Skin of body (tissue), 3 donors: ENCODE measurements at places on chromosomes 11 and 22. TPM values are rescaled to one million over a fixed set of nuclear protein-coding genes. Genes with fewer than 3 reads are reported as not detected.

GRCh38 chr11:7520011-7520942, 6.5 kb downstream of the PPFIBP2 start:
- no peak for DNase-seq

The MYBPC3 gene
- 0.30 TPM for total RNA-seq

GRCh38 chr11:45444796-45445195, 158.7 kb upstream of the SYT13 start:
- DNase-seq, result no peak

- DNase-seq, result no peak
Measured at GRCh38 chr11:113481672-113482071, 6.5 kb upstream of the DRD2 start.

GRCh38 chr11:33977676-33978075, 73.9 kb upstream of the CAPRIN1 start:
- no peak for DNase-seq

DNA sequence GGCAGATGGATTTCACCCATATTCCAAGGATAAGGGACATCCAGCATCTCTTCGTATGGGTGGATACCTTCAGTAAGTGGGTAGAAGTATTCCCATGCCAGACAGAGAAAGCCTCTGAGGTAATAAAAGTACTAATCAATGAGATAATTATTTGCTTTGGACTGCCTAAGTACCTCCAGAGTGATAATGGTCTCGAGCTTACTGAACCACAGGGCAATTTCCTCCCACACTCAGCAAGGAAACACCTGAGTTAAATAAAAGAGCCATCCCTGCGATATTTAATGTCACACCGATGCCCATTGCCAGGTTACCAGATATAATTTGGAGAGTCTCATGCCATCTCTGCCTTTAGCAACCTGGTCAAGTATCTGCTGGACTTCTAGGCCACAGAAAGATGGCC, 70.6 kb upstream of the MPEG1 start:
- DNase-seq, result no peak

DNA sequence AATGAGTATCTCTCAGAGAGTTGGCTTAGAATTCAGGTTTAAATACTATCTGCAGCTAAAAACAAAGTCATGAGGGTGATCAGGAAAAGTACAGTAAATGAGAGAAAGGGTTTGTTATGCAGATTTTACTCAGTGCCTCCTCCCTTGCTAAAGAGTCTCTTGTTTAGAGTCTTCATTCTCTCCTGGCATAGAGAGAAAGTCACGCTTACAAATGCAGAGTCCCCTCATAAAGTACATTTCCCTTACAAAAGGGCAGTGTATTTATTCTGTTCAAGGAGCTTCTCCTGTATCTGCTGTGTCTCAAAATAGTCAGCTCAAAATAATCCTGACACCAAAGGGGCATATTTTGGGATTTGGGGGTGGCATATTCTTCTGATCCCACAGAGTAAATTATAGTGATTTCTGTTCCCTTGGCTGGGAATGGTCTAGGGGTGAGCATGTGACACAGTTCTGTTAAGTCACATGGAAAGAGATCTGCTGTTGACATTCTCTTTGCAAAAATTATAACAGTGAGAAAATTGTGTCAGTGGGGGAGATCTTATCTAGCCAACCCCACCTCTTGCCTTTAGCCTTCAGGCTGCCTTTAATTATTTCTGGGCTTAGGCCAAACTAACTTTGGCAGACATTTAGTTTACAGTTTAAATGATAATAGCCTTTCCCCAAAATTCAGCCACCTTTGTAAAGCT, 102.9 kb downstream of the MTNR1B start:
- DNase-seq, result no peak

- no peak for DNase-seq
Measured at GRCh38 chr22:32822179-32822877, 20.8 kb downstream of the TIMP3 start.

- DNase-seq, result no peak
Measured at GRCh38 chr11:61736310-61736709, 16.1 kb upstream of the MYRF start.

The SOX6 gene
- 20.2 TPM for total RNA-seq

DNA sequence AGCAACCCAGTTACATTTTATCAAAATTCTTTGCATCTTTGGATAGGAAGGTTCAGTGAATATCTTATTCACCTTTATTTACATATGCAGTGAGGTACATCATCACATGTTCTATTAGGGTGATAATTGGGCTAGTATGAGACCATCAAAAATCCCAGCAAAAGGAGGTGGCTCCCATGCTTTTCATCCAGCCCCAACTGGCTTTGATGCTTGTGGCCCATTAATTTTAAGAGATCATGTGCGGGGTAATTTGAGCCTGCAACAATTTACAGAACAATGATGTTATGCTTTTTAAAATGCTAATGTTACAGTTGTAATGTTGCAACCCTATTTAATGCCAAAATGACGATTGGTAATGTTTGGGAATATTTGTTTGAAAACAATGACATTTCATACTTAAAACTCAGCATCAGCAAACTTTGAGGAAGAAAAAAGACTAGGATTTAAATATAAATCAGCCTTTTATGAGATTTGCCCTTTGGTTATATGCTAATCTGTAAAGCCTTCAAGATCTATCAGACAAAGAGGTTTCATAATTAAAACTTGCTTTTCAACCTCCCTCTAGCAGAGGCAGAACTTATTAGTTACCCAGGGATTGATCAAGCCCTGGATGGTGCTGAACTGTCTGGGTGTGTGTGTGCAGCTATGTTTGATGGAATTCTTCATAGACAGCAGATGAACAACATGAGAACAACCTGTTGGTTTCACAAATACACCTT, 183.5 kb upstream of the SORL1-AS1 start:
- DNase-seq, result no peak

The DGCR8 gene
- total RNA-seq, result 25.7 TPM

The NPTXR gene
- 2.5 TPM for total RNA-seq

DNA sequence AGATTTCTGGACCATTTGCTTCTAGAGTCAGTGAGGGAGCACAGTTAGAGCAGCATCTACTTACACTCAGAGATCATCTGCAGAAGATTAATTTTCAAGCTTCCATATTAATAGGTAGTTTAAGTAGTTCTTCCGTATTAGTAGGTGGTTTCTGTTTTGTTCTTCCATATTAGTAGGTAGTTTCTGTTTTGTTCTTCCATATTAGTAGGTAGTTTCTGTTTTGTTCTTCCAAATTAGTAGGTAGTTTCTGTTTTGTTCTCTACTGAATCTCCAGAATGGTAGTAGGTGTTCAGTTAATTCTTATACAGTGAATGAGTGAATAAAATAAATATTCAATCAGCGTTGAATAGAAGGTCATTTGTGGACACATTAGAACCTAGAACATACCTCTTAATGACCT, 175.7 kb downstream of the TMEM135 start:
- DNase-seq, result no peak

DNA sequence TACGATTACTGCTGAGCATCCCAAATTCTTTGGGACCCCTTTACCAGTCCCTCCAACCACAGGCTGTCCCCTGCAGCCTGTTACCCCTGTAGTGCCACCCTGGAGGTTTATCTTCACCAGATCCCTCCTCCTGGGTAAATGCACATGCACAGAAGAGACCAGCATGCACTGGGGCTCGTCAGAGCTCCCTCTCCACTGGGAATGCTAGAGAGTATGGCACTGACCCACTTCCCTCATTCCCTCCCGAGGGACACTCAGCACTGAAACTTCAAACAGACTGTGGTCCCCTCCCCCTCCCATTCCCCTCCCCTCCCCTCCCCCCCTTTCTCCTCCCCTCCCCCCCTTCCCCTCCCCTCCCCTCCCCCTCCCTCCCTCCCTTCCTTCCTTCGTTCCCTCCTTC, 49.1 kb downstream of the C11orf91 start:
- no peak for DNase-seq

DNA sequence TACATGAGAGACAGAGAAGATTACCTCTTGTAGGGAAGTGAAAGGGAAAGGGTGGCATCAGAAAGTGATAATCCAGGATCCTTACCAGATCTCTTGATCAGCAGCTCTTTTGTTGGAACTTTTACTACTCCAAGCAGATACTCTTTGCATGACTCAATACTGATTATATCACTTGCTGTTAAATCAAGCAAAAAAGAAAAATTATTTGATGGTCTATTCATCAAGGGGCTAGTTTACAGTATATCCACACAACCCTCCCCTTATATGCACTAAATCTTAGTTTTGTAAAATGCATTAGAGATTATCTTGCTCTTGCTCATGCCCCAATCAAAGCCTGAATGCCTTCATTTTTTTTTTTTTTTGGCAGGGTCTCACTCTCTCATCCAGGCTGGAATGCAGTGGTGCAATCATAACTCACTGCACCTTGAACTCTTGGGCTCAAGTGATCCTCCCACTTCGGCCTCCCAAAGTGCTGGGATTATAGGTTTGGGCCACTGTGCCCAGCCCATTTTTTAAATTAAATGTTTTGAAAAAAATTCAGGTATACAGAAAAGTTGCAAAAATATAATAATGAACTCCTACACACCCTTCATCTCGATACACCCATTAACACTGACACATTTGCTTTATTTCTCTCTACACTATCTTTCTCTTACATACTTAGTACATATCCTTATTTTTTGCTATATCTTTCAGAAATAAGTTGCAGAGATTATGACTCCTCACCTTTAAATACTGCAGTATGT, 76.1 kb upstream of the UCP3 start:
- no peak for DNase-seq

- no peak for DNase-seq
Measured at GRCh38 chr22:28808716-28809355, 8.5 kb upstream of the XBP1 start.

The CALCB gene
- 0.20 TPM for total RNA-seq

GRCh38 chr11:75450826-75451821, 18.1 kb upstream of the KLHL35 start:
- no peak for DNase-seq

DNA sequence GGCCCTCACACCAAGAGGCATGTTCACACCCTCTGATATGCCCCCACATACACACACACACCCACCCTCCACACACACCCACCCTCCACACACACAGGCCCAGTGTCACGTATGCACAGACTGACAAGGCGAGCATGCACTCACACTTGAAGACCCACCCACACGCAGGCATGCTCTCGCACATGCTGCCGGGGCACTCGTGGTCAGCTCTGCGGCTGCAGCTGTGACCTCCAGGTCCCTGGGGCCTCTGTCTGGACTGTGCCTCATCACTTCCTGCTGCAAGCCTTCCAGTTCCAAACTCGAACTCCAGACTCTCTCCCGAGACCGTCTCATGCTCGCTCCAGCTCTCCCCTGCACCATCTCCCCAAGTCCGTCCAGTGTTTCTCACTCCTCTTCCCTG, 9.5 kb downstream of the DCHS1 start:
- peak; percentile 75 for DNase-seq

DNA sequence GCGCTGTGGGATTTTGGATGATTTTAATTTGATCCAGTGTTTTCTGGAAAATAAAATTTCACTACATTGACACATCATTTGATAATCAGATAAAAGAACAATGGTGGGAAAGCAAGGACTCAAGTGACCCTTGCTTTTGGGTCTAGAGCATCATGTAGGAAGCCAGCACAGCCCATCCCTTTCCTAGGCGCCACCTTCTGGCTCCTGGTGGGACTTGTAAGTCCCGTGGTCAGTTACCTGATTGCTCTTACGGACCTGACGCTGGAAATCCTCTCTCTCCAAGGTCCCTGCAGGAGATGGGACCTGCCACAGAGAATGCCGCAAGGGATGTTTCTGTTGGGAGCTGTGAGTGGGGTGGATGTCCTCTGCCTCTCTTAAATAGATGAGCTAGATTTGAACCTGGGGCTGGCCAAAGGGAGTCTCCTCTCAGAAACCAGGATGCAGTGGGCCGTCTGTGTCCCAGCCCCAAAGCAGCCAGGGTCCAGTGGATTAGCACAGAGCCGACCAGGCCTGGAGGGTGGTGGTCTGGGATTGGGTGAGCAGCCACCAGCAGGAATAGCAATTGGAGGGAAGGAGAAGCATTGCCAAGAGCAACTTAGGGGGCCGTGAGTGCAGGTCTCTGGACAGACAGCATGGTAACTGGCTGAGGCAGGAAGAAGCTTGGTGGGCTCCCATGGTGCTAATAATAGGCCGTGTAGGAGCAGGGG, 21.7 kb downstream of the TIMP3 start:
- DNase-seq, result no peak

DNA sequence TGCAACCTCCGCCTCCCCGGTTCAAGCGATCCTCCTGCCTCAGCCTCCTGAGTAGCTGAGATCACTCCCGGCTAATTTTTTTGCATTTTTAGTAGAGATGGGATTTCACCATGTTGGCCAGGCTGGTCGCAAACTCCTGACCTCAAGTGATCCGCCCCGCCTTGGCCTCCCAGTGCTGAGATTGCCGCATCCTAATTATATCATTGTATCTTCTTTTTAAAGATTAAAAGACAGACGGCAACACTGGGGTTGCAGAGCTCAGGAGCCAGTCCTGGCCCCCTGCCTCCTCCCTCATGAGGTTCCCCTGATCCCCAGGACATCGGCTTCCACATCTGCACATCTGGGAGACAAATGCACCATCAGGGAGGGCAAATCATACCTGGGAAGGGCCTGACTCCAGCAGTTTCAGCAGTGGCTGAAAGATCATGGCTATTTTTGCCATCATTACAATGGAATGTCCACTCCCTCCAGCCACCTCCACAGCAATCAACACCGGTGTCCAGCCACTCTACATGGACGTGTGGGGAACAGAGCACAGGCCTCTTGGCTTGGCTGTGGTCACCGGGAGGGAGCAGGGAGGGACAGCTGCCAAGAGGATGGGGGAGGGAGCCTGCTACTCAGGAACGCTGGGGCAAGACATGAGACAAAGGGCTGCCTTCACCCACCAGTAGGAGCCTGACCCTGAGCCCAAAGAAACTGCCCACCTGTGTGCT, 9.2 kb upstream of the CELSR1 start:
- no peak for DNase-seq

GRCh38 chr22:36286096-36286957, 33.4 kb downstream of the APOL1 start:
- DNase-seq, result peak; percentile 31

- DNase-seq, result no peak
Measured at GRCh38 chr11:131178596-131178995, 191.8 kb upstream of the NTM start.

- no peak for DNase-seq
Measured at GRCh38 chr22:20964799-20965103, 2.3 kb upstream of the AIFM3 start.

DNA sequence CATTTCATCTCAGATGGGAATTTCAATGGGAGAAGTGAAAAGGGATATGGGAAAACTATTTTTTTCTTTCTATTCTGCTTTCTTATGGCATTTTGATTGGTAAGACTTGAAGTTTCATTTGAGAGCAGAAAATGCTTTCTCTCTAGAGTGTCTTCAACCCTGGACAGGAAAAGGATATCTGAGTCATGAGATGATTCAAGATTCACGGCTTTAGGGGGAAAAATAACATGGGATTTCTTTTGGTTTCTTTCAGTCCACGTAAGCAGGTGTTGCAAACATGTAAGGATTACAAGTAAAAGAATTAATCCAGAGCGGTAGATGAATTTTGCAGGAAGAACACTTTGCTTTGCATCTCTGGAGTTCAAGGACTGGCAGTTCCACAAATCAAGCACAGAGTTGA, 1001.0 kb upstream of the TENM4 start:
- no peak for DNase-seq

DNA sequence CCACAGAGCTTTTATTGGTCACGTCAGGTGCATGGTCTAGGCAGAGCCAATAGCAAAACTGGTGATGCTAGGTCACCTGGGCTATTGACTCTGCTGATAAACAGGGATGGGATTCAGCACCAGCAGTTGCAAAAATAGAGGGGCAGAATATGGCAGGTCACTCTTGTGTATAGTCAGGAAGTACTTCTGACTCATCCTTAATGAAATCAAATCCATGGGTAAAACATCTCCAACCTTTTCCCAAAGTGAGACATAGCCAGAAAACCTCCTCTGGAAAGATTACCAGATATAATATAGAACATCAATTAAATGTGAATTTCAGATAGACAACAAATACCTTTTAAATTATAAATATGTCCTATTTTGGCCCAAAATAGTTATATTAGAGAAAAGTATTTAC, 383.2 kb downstream of the METTL15 start:
- no peak for DNase-seq
